ENCODE measurements at places on chromosomes 1 and 21. TPM values are rescaled to one million over a fixed set of nuclear protein-coding genes. Genes with fewer than 3 reads are reported as not detected.

DNA sequence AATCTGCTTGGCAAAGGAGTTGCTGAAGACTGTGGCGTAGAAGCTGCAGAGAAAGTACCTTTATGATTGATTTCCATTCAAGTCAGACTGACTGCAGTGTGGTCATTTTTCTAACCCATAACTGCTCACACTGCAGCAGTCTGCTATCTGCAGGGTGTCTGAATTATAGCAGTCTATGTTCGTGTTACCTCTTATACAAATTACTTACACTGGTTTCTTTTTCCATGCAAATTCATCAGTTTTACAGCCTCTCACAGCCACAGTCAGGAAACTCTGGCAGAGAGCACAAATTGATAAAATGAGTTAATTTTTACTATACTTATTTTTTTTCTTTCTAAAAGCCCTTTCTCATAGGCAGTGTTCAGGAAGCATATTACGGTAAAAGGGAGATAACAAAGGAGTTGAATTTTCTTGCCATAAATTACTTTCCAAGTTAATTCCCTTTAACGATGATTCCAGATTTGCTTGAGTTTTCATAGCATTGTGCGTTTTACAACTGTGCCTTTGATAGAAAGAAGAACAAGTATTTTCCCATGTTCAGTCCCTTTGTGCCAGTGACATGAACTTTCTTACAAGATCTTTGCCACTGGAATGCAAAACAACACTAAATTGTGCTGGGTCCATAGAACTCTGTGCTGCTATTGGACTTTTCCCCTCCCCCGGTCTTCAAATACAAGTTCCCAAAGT lies 261.5 kb downstream of the NFIA start:
- DNase-seq, result no peak

GRCh38 chr1:101438359-101438758 lies 201.5 kb downstream of the S1PR1 start:
- no peak for DNase-seq

DNA sequence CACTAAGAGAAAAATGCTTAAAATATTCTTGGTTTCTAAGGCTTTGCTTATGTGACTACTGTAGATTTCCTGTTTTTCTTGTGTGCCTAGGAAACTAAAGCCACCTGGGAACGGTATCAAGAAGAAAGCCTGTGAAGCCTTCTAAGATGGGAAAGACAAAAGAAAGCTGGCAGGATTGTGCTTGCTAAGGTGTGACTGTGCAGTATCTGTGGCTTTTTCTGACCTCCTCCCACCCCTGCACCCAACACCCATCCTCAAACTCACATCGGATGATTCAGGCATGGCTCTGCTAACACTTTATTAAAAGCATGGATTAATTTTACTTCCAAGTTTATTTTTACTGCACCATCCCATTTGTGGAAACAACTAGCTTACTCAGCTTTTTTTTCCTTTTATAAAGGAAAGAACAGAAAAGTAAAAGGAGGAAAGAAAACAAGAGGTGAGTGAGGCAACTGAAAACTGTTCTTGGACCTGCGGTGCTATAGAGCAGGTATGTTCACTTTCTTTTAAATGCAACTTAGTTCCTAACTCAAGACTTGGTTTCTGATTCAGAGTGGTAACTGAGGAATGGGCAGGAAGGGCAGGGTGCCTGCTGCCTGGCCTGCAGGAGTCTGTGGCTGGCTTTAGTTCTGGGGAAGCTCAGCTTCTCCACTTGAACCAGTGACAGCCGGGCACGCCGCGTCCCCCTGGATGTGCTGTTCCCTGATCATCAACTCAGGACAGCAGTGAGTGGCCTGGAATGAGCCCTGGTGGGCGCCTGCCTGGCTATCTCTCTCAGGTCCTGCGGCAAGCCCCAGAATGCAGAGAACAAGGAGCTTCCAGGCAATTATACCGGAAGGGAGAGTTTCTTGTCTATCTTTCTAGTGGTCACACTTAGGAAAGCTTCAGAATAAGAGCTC lies at the start of gene GBP6:
Gene GBP6, plus strand, starts transcription at position 422 of the 899 bp plus-strand sequence. CDS start 4,493 bp downstream, outside the sequence.
- no peak for DNase-seq

The DIO1 gene
- not detected for total RNA-seq

The CACNA1E gene
- total RNA-seq, result 0.19 TPM

DNA sequence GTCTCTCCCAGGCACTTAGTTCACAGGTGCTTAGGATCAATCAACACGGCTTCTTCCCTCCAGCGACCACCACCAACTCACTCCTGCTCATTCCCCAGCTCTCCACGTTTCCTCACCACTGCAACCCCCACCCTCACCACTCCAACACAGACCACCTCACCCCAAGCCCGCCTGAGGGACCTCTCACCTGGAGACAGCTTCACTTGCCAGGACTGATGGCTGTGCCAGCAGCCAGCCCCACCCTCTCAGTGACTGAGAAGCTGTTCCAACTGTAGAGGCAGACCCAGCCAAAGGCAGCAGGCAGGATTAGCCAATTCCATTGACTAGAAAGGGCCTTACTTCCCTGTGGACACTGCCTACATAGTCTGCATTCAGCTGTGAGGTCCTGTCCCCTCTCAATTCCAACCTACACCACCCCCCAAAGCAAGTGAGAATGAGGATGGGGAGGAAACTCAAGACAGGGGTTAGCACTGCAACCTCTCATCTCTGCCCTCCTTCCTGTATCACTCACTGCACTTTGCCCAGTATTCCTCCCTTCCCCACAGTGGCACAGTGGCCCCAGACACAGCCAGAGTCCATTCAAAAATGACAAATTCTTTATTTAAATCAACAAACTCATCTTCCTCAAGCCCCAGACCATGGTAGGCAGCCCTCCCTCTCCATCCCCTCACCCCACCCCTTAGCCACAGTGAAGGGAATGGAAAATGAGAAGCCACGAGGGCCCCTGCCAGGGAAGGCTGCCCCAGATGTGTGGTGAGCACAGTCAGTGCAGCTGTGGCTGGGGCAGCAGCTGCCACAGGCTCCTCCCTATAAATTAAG lies 7.6 kb downstream of the TAGLN2 start:
- no peak for DNase-seq

- no peak for DNase-seq
These were observed 26.1 kb downstream of the SPRTN start for GRCh38 chr1:231364192-231364591.

The MFAP2 gene
- 4.2 TPM for total RNA-seq

The PTPN14 gene
- 28.8 TPM for total RNA-seq

The SLC22A15 gene
- 9.1 TPM for total RNA-seq

DNA sequence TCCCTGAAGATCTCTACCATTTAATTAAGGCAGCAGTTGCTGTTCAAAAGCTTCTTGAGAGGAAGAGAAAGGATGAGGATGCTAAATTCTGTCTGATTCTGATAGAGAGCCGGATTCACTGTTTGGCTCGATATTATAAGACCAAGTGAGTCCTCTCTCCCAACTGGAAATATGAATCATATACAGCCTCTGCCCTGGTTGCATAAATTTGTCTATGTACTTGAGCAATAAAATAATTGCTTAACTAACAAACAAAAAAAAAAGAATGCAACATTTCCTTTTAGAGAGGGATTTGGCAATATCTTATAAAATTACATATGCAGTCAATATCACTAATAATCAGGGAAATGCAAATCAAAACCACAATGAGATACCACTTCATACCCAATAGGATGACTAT lies 26.8 kb downstream of the ALDH9A1 start:
- no peak for DNase-seq

The SNRPE gene
- 14.2 TPM for total RNA-seq

GRCh38 chr1:244792188-244792850 lies 43.1 kb upstream of the COX20 start:
- no peak for DNase-seq

The GJA4 gene
- 5.0 TPM for total RNA-seq

Measured in esophagus squamous epithelium (tissue), 5 donors.